ENCODE measurements at places on chromosomes 4 and X. TPM values are rescaled to one million over a fixed set of nuclear protein-coding genes. Genes with fewer than 3 reads are reported as not detected.

DNA sequence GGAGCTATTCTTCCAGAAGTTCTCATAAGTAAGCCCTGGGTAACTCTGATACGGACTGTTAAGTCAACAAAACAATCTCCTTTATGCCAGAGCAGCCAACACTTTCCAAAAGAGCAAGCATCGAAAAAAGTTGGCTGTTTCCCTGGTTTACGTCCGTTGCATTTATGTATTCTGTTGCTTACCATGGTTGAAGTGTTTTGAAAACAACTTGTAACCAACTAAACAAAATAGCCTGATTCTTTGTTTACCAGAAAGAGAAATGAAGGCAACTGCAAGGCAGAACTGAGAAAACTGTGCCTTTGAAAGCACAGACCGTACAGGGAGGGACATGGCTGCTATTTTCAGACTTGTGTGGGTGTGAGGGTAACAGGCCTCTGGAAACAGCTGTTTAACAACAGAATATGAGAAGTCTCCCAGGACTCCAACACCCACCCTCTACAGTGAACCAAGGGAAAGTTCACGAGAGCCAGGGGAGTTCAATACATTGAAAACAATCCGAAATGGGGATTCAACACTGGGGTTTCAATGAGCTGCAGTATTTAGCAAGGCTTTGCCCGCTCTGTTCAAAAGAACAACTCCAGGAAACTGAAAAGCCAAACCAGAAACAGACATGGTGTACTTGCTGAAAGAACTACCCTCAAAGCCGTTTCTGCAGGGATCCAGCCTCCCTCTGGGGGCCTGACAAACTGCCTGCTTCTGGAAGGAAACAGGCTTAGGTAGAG lies 95.8 kb upstream of the EGFL6 start:
- peak overlapping the region; percentile 31 for H3K27ac ChIP-seq
- DNase-seq: no peak
- H3K27me3 ChIP-seq: peaks cover 59% of the 10 kb centered on the region
- no peaks in the 10 kb centered on the region for H3K36me3 ChIP-seq
- H3K4me1 ChIP-seq: no peaks in the 10 kb centered on the region
- H3K4me3 ChIP-seq: no peak overlapping the region

DNA sequence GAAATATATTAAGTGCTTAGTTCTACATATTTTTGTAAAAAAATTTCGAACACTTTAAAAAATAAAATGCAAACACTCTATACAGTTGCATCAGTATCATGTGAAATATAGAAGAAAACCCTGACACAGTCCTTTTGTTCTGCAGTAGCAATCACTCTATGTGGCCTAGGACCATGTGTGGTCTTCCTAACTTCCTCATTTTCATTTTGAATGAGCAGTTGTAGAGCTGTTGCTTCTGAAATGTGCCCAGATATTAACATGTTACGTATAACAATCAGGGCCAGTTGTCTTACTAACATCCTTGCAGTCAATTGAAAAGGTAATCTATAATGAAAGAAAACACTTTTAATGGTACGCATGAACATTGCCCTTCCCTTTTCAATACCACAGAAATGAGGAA lies 107.9 kb downstream of the ZNF827 start:
- H3K36me3 ChIP-seq: no peaks in the 10 kb centered on the region
- H3K27me3 ChIP-seq: no peaks in the 10 kb centered on the region
- no peak overlapping the region for H3K27ac ChIP-seq
- H3K4me3 ChIP-seq: no peak overlapping the region

GRCh38 chr4:136562834-136563233 lies 969.5 kb downstream of the PCDH18 start:
- no peaks in the 10 kb centered on the region for H3K36me3 ChIP-seq
- no peaks in the 10 kb centered on the region for H3K4me1 ChIP-seq
- no peak overlapping the region for H3K27ac ChIP-seq
- no peaks in the 10 kb centered on the region for H3K27me3 ChIP-seq
- H3K4me3 ChIP-seq: no peak overlapping the region

GRCh38 chr4:115275615-115276014 lies 162.2 kb upstream of the NDST4 start:
- no peaks in the 10 kb centered on the region for H3K36me3 ChIP-seq
- no peak overlapping the region for H3K27ac ChIP-seq
- H3K27me3 ChIP-seq: no peaks in the 10 kb centered on the region

- H3K36me3 ChIP-seq: no peaks in the 10 kb centered on the region
- H3K4me3 ChIP-seq: no peak overlapping the region
- no peaks in the 10 kb centered on the region for H3K27me3 ChIP-seq
- H3K27ac ChIP-seq: no peak overlapping the region
- no peak for DNase-seq
- H3K4me1 ChIP-seq: no peaks in the 10 kb centered on the region
Observed at GRCh38 chr4:72112514-72113156, 80.8 kb downstream of the NPFFR2 start.

QDPR gene
- total RNA-seq: 15.1 TPM
